ENCODE measurements at places on chromosomes 1 and 21.

DNA sequence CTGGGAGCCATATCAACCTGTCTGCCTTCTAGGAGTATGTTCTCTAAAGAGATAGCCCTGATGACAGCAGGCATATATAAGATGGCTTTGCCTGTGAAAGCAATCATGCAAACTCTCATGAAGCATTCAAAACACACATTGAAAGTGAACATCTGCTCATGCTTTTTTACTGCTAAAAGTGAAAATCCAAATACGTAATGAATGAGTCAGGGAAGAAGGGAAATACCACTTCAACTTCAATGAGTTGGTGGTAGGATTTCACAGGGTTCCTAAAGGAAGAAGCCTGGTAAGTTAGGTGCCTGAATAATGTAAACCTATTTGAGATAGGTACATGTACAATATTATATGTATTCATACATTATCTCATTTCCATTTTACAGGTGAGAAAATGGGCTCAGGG is 50.5 kb upstream of the SLFNL1 start:
- DNase-seq = no peak

- DNase-seq = no peak
Observed at GRCh38 chr1:204685236-204686006, at the start of gene LRRN2. Gene LRRN2 (minus strand): TSS chr1:204685738. CDS start chr1:204619992, 65,746 bp downstream.

- DNase-seq = no peak
Observed at GRCh38 chr1:199373139-199373538, 654.4 kb upstream of the NR5A2 start.

DNA sequence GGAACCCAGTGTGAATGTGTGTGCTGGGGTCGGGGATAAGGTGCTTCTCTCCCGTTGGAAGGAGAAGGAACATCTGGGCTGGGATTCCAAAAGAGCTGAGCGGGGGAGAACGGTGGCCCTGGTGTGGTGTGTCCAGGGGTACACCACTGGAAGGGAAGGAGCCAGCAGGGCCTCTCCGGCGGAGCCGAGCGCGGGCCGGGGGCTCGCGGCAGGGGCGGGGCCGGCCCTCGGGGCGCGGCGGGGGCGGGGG is 231 bp upstream of the RPS6KA1 start:
- DNase-seq = no peak

GRCh38 chr21:27674041-27674615 is 707.2 kb upstream of the ADAMTS5 start:
- no peak for DNase-seq

- peak; percentile 0 for DNase-seq
Observed at GRCh38 chr1:87556326-87556725, 227.6 kb downstream of the LMO4 start.

DNA sequence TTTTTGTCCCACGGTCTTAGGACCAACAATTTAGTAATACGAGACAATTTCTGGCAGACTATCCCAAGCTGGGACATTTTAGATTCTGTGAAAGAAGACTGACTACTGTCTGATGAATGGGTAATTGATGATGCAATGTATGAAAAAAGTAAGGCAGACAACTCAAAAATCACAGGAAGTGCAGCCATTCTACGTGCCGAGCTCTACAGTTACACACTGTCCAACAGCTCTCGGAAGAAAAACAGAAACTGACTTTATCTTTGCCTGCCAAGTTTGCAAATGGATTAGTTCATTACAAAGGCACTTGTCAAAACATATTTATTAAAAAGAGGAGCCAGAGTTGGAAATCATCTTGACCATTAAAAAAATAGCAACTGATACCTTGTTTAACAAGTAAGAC is 31.3 kb downstream of the ZBTB8B start:
- peak; percentile 57 for DNase-seq

DNA sequence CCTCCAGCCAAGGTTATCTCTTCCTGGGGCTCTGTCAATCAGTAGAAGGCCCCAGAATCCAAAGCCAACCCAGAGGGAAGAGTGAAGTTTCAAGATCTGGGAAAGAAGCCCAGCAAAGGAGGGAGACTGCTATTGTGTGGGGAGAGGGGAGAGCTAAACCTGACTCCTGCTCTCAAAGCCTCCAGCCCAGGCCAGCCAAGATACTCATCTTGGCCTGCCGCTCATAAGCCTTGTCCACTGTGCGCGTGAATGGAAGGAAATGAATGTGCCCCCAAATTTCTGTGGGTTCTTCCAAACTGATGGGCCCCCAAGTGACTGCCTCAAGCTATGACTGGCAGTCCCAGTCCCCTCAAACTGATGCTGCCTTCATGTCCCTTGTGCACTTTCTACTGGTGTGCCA is 2.0 kb downstream of the PLXNA2 start:
- no peak for DNase-seq

DNA sequence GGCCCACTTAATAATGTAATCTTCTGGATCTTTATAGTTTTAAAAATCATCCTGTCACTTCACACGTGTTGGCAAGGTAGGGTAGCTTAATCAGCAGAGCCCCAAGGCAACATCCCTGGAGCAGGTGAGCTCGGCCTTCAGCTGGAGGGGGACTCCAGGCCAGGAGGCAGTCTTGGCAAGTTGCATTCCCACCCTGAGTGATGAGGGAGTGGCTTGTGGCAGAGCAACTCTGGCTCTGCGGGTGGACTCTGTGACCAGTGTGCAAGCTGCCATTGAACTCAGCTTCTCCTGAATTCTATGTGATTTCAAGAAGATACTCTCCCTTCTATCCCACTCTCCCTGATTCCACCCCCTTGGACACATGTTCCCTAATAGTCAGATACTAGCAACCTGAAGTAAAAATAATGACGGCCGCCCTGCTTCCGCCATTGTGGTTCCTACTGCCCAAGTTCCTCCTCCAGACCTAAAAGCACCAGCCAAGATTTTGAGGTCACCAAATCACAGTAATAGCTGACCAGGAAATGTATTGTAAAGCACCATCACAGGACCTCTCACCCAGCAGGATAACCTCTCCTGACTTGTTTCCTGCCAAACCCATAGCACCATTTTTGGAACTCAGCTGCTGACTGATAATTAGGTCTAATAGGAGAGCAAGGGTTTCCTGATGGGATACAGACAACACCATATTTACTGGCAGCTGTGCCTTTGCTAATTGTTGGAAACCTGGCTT is 11.5 kb upstream of the LYST start:
- DNase-seq = no peak

GRCh38 chr1:223087291-223088255 is 55.5 kb downstream of the TLR5 start:
- no peak for DNase-seq

DNA sequence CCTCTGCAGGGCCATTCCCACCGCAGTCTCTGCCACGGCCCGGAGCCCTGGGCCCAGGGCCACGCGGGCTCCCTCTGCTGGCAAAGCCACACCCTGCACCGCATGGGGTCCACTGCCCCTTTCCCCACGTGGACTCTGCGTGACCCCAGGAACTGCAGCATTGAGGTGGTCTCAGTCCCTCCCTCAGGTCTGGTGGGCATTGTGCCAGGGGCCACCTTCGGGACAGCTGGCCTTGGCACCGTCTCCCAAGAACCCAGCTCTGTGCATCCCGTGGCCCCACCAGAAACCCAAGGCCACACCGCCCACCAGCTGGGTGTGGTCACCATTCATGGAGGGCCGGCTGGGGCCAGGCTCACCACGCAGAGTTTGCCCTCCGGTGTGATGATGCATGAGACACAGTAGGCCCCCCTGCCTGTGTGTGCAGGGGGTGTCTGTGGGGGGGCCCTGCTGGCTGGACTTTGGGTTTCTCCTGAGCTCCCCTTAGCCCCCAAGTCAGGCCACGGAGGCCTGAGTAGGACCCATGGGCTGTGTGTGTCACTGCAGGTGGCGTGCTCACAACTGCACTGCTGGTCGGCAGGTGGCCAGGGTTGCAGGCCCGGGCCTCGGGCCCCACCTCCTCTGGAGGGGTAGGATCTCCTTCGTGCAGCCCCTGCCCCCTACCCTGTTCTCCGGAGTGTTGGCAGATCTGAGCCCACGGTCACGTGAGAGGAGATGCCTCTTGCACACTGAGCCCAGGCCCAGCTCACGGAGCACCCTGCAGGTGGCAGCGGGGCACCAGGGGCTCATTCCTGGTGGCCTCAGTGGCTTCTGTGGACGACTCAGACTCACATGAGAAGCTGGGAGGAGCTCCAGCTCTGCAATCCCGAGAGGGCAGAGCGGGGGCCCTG is 5.8 kb downstream of the VWA1 start:
- peak; percentile 62 for DNase-seq

DNA sequence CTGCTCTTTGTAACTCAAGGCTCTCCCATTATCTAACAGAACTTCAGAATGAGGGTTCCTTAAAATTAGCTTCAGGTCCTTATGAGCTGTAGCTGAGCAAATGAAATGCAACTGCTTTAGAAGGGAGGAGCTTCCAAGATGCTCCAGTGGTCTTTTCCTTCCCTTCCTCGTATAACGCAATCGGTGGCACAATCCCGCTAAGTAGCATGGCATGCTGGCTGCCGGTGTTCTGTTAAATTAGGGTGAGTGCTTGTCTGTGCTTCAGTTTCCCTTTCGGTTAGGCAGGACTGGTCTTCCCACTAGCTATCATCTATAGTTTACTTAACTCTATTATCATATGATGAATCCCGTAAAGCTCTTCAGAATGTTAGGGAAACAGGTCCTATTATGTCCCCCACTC is 917 bp downstream of the KIAA0040 start:
- no peak for DNase-seq

DNA sequence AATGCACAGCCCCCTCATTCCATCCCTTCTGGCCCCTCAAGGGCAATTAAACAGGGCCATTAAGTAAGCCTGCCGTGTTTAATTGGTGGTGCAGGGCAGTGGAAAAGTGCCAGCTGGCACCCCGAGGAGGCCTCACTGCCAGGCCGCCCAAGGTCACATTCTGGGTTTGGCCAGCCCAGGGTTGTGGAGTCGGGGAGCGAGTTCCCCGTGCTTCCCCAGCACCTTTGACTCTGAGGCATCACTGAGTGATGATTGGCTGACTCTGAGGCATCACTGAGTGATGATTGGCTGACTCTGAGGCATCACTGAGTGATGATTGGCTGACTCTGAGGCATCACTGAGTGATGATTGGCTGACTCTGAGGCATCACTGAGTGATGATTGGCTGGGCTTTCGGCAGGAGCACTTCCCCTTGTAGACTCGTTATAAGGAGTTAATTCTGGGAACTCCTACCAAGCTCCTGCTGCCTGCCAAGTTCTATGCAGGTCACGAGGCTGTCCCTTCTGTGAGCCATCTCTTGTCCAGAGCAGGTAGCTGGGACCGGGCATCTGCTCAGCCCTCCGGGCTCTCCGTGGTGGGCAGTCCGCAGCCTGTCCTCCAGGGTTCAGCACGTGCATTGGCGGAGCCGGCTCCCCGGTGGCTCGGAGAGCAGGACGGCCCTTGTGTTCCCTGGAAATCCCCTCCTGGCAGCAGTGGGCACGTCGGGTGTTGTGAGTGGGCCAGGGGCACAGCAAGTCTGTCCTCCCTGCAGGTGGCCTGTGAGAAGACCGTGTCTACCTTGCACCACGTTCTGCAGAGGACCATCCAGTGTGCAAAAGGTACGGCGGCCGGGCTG is 20.9 kb downstream of the CSTB start:
- no peak for DNase-seq

DNA sequence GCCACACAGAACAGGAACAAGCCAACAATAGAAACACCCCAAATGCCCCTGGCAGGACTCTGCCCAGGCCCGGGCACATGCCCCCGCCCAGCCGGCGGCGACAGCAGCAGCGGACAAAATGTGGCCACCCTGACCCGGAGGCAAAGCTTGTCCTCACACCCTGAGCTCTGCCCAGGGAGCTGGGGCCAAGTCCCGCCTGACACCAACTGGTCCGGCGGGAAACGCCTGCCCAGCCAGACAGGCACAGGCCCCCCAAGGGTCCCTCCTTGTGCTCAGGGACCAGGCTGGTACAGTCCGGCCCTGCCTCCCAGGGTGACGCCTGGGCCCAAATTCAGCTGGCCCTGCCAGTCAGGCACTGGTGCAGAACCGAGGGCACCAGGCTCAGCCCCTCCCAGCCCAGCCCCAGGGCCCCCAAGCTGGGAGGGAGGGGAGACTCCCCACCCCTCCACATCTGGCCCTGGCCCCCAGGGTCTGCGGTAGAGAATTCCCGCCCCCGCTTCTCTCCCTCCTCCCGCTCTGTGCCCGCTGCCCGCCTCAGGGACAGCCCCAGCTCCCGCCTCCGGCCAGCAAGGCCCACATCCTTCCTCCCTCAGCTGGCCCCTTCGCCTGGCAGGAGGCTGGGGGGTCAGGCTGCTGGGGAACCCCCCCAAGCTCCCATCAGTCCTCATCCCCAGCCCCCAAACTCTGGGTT is 2.0 kb downstream of the AHDC1 start:
- DNase-seq = no peak

- no peak for DNase-seq
Observed at GRCh38 chr1:182050481-182051448, 10.7 kb downstream of the ZNF648 start.

DNA sequence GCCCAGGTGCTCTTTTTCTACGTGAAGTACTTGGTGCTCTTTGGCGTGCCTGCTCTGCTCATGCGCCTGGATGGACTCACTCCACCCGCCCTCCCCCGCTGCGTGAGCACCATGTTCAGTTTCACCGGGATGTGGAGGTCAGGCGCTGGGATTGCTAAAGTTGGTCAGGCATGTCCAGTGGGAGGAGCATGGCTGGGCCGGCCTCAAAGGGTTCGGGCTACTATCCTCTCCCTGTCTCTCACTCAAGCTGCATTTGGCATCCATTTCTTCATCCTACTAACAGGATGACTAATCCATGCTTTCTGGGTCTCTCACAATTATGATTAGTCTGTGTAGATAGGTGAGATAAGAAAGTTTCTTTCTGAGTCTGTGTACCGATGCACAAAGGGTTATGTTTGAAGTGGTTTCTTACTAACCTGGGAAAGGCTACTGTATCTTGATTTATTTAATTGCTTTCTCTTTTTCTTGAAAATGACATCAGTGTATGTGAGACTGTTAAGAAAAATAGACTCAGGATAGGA is 135.9 kb downstream of the HHAT start:
- DNase-seq = no peak

- no peak for DNase-seq
Observed at GRCh38 chr1:203099805-203100515, 14.1 kb upstream of the MYOG start.
